ENCODE measurements at places on chromosomes 13 and 19. TPM values are rescaled to one million over a fixed set of nuclear protein-coding genes. Genes with fewer than 3 reads are reported as not detected.

DNA sequence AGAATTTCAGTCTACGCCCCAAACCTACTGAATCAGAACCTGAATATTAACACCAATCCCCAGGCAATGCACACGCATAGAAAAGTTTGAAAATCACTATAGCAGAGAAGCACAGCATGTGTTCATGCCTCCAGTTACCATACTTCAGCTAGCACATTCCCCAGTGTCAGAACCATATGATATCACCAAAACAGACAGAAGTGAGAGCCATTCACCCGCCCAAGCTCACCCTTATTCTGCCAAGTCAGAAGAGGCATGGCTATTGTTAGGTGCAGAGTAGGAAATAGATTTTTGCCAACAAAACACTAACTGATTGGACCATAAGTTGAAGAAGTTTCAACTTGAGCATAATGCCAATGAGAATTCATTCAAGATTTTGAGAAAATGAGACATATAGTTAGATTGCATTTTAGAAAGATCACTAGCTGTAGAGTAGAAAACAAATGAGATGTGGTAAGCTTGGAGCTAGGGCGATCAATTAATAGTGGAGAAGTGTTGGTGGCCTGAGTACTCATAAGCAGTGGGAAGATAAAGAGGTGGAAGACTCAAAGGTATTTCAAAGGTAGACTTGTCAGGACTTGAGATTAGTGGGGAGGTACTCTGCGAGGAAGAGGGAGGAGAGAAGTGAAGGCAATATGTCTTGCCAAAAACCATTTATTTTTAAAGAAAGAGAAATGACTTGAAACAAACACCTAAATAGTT lies 492.4 kb downstream of the SUCLA2 start:
- no peaks in the 10 kb centered on the region for H3K36me3 ChIP-seq
- no peak for DNase-seq
- no peaks in the 10 kb centered on the region for H3K27me3 ChIP-seq

DNA sequence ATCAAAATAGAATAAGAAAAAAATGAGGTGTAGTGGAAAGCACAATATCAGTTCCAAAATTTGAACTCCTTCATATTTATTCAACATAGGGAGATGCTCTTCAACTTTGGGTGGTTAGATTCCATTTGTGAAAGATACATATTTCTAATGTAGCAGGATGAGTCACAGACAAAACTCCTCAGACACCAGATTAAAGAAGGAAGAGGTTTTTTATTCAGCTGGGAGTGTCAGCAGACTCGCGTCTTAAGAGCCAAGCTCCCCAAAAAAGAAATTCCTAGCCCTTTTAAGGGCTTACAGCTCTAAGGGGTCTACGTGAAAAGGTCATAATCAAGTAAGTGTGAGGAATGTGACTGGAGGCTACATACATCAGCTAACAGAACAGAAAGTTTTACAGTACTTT lies 6.8 kb upstream of the ZNF765 start:
- no peak for DNase-seq
- H3K4me3 ChIP-seq: no peak overlapping the region
- H3K27me3 ChIP-seq: no peaks in the 10 kb centered on the region
- no peak overlapping the region for H3K27ac ChIP-seq

- no peak overlapping the region for H3K27ac ChIP-seq
- no peaks in the 10 kb centered on the region for H3K4me1 ChIP-seq
- no peaks in the 10 kb centered on the region for H3K36me3 ChIP-seq
Measured at GRCh38 chr13:27679896-27680295, 58.2 kb downstream of the POLR1D start.

DNA sequence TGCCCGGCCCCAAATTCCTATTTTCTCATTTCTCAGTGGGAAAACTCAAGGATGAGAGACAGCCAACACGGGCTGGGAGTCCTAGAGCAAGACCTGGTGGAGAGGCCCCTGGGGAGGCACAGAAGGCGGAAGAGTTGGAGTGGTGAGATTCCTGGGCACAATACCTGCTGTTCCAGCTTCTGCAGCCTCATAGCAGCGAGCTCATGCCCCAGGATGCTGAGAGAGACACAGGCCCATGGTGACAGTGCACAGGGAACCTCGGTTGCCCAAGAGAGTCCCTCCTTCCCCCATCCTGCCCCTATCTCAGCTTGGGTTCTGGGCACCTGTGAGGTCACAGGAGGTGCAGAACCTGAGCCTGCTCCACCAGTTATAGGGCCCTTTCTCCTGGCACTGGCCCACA lies 1.4 kb downstream of the TULP2 start:
- no peak overlapping the region for H3K4me3 ChIP-seq
- no peaks in the 10 kb centered on the region for H3K27me3 ChIP-seq
- H3K27ac ChIP-seq: no peak overlapping the region
- DNase-seq: no peak
- H3K36me3 ChIP-seq: no peaks in the 10 kb centered on the region

- no peaks in the 10 kb centered on the region for H3K27me3 ChIP-seq
- H3K36me3 ChIP-seq: no peaks in the 10 kb centered on the region
- peaks cover 35% of the 10 kb centered on the region for H3K4me1 ChIP-seq
- peak overlapping the region; percentile 99 for H3K27ac ChIP-seq
Measured at GRCh38 chr13:110616103-110617101, 1.1 kb downstream of the NAXD start.

GRCh38 chr19:35013820-35014754 lies 14.0 kb downstream of the GRAMD1A start:
- no peaks in the 10 kb centered on the region for H3K27me3 ChIP-seq
- no peak for DNase-seq
- H3K4me1 ChIP-seq: no peaks in the 10 kb centered on the region
- peaks cover 3% of the 10 kb centered on the region for H3K36me3 ChIP-seq

- H3K27me3 ChIP-seq: no peaks in the 10 kb centered on the region
- no peaks in the 10 kb centered on the region for H3K36me3 ChIP-seq
- no peak overlapping the region for H3K4me3 ChIP-seq
- H3K27ac ChIP-seq: no peak overlapping the region
Measured at GRCh38 chr13:95898256-95898655, 154.9 kb downstream of the UGGT2 start.

DNA sequence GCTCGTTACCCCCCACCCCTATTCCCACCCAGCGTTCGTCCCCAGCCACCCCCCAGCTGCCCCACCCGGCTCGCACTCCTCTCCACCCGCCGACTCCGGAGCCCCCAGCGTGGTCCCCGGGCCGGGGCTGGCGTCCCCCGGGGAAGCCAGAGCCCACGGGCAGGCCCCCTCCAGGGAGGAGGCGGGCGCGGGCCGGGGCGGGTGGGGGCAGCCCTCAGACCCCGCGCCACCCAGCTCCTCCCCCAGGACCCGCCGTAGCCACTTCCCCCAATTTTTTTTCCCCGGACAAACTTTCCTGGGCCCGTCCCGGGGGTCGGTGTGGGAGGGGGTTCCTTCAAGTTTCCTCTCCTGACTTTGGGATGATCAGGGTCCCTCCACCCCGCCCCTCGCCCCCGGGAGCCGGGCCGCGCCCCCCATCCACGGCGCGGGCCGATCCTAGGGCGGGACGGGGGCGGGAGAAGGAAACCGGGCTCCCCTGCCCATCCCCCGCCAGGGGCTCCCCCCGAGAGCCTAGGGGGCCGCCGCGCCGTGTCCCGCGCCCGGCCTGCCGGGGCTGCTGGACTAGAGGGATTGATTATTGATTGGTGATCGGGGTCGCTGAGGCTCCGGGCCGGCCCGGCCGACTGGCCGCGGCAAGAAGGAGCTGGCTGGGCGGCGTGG lies 927 bp upstream of the TSHZ3 start:
- H3K27ac ChIP-seq: peak overlapping the region; percentile 58
- no peaks in the 10 kb centered on the region for H3K4me1 ChIP-seq
- peak overlapping the region; percentile 61 for H3K4me3 ChIP-seq
- peak; percentile 37 for DNase-seq

GRCh38 chr13:78658630-78659449 lies at the start of gene OBI1:
OBI1 (minus strand) TSS chr13:78659155; CDS start chr13:78659120, 35 bp downstream.
- peaks cover 8% of the 10 kb centered on the region for H3K4me1 ChIP-seq
- DNase-seq: peak; percentile 97
- peak within 1 kb of the TSS; percentile 84 for H3K4me3 ChIP-seq
- no peaks in the 10 kb centered on the region for H3K27me3 ChIP-seq

DNA sequence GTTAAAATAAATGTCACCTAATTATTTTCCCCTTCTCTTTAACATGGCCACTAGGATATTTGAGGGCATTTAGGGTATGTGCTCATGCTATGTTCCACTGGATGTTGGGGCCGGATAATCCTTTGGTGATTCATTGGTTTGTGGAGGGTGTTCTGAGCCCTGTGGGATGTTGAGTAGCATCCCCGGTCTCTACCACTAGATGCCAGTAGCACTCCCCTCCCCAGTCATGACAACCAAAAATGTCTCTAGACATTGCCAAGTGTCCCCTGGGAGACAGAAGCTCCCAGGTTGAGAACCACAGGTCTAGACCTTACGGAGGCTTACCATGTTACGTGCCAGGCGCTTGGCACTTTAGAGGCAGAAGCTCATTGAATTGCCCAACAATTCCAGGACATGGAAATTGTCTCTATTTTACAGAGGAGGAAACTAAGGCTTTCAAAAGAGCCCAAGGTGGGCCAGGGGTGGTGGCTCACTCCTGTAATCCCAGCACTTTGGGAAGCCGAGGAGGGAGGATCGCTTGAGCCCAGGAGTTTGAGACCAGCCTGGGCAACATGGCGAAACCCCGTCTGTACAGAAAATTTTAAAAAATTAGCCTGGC lies 14.1 kb downstream of the SHANK1 start:
- no peaks in the 10 kb centered on the region for H3K36me3 ChIP-seq
- H3K4me1 ChIP-seq: no peaks in the 10 kb centered on the region
- no peaks in the 10 kb centered on the region for H3K27me3 ChIP-seq
- H3K27ac ChIP-seq: no peak overlapping the region
- DNase-seq: no peak
- no peak overlapping the region for H3K4me3 ChIP-seq

GRCh38 chr13:99969919-99970650 lies 1.5 kb downstream of the ZIC5 start:
- H3K27me3 ChIP-seq: peaks cover 88% of the 10 kb centered on the region
- H3K4me3 ChIP-seq: no peak overlapping the region
- no peak for DNase-seq
- H3K36me3 ChIP-seq: no peaks in the 10 kb centered on the region

DNA sequence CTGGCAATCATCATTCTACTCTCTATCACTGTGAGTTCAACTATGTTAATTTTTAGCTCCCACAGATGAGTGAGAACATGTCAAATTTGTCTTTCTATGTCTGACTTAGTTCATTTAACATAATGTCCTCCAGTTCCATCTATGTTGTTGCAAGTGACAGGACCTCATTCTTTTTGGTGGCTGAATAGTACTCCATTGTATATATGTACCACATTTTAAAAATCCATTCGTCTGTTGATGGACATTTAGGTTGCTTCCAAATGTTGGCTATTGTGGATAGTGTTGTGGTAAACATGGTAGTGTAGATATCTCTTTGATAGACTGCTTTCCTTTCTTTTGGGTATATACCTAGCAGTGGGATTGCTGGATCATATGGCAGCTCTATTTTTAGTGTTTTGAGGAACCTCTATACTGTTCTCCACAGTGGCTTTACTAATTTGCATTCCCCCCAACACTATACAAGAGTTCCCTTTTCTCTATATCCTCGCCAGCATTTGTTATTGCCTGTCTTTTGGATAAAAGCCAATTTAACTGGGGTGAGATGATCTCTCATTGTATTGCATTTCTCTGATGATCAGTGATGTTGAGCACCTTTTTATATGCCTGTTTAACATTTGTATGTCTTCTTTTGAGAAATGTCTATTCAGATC lies 124.1 kb downstream of the PCCA start:
- no peak overlapping the region for H3K27ac ChIP-seq
- no peaks in the 10 kb centered on the region for H3K27me3 ChIP-seq
- no peaks in the 10 kb centered on the region for H3K4me1 ChIP-seq
- no peak for DNase-seq
- no peak overlapping the region for H3K4me3 ChIP-seq

DNA sequence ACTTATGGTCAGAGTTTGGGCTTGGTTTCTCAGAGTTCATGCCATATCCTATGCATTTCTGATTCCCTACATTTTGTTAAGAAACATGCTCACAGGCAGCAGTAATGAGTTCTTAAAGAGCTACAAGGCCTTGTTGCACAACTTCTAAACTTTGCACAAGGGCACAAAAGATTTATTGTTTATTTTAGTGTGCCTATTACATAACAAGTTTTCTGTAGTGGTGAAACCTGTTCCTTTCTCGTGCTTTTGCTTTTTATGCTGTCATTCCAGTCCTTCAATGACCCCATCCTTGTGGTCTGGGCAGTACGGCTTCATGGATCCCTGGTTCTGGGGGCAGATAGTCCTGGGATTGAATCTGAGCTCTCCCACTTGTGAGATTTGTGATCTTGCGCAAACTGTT lies 17.8 kb downstream of the ZNF507 start:
- no peaks in the 10 kb centered on the region for H3K36me3 ChIP-seq
- peaks cover 23% of the 10 kb centered on the region for H3K4me1 ChIP-seq
- no peaks in the 10 kb centered on the region for H3K27me3 ChIP-seq
- H3K27ac ChIP-seq: peak overlapping the region; percentile 74
- H3K4me3 ChIP-seq: no peak overlapping the region

GRCh38 chr13:43838909-43839308 lies 40.6 kb downstream of the CCDC122 start:
- no peak overlapping the region for H3K4me3 ChIP-seq
- H3K27me3 ChIP-seq: no peaks in the 10 kb centered on the region
- no peaks in the 10 kb centered on the region for H3K36me3 ChIP-seq

- no peaks in the 10 kb centered on the region for H3K27me3 ChIP-seq
- DNase-seq: no peak
- no peak overlapping the region for H3K4me3 ChIP-seq
Measured at GRCh38 chr13:56755181-56755935, 385.4 kb upstream of the PRR20A start.

DNA sequence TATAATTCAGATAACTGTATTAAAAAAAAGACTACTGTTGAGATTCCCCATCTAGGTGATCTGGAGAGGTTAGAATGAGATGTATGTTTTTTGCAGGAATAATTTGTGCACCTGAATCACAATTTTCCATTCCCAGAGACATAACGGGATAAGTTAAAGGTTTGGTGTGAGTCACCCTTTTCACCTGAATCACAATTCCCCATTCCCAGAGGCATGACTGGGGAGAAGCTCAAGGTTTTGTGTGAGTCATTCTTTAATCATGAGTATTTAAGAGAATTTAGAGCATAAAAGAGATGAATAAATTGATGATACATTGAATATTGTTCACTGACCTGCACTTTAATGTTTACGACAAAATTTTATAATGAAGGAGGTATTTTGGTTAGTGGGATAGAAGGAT lies 9.0 kb downstream of the OR7A5 start:
- no peaks in the 10 kb centered on the region for H3K36me3 ChIP-seq
- no peak overlapping the region for H3K27ac ChIP-seq
- H3K27me3 ChIP-seq: no peaks in the 10 kb centered on the region
- H3K4me3 ChIP-seq: no peak overlapping the region
- H3K4me1 ChIP-seq: no peaks in the 10 kb centered on the region

DNA sequence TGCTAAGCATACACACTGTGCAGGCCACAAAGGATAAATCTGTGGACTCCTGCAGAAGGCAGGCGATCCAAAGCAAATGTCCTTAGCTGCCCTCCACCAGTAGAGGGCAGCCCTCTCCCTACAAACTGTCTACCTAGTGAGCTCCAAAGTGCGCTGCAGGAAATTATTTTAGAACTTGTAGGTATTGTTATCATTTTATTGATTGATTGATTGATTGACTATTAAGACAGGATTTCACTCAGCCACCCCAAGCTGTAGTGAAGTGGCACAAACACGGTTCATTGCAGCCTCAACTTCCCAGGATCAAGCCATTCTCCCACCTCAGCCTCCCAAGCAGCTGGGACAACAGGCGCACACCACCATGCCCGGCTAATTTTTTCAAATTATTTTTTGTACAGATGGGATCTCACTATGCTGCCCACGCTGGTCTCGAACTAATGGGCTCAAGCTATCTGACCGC lies 37.3 kb downstream of the RNF6 start:
- H3K27ac ChIP-seq: no peak overlapping the region
- no peaks in the 10 kb centered on the region for H3K4me1 ChIP-seq
- DNase-seq: peak; percentile 55
- no peak overlapping the region for H3K4me3 ChIP-seq

The PTGIR gene
- 4.1 TPM for total RNA-seq

The MAMSTR gene
- 0.22 TPM for total RNA-seq

The ZNF850 gene
- 1.0 TPM for total RNA-seq

The FCGBP gene
- 3.8 TPM for total RNA-seq

The CEACAM4 gene
- 3.0 TPM for total RNA-seq

The ICAM3 gene
- total RNA-seq: 24.7 TPM
